ENCODE measurements at places on chromosomes 5 and 9.

DNA sequence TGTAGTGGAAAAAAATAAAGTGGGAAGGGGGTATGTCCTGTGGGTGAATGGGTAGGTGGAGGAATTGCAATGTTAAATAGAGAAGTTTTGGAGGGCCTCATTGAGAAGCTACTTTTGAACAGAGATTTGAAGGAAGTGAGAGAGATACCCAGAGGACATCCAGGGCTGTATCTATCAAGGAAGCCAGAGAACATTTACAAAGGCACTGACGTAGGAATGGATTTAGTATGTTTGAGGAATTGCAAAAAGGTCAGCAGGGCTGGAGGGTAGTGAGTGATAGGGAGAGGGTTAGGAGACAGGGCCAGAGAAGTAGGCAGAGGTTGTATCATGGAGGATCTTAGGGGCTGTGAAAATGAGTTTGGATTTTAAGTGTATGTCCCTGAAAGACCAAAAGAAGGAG, 13.9 kb downstream of the PTTG1 start:
- DNase-seq = no peak

- no peak for DNase-seq
Observed at GRCh38 chr9:6188906-6189305, 26.7 kb upstream of the IL33 start.

DNA sequence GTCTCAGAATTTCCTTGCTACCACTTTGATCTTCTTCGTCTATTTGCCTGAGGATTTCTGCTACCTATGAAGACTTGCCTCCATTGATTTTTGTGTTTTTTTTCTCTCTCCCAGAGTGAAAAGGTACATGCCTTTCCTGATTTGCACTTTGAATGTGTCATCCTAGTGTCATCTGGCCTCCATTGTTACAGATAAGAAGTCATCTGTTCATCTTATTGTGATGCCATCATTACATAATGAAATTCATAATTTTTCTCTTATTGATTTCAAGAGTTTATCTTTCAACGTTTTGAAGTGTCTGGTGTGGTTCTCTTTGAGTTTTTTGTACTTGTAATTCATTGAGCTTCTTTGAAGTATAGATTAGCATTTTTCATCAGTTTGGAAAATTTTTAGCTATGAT, 144.8 kb downstream of the SH3GL2 start:
- no peak for DNase-seq

- no peak for DNase-seq
Observed at GRCh38 chr5:149693021-149693420, 37.1 kb upstream of the PPARGC1B start.
